ACHN (cell line): ENCODE measurements at places on chromosomes 6 and 20.

DNA sequence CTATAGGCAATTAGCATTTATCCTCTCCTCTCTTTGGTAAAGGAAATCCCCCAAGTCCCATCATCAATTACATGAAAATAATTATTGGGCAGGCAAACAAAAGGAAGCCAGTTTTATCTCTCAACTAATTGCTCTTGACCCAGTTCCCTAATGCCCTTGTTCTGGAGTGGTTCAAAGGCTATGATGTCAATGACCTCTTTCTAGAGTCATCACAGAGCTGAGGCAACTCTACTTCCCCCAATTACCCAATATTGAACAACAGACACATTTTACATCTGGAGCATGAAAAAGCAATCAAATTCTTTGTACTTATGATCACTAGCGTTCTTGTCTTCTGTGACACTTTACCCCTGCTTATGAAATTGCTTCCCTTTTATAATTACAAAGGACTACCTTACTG is 43.5 kb downstream of the NT5E start:
- DNase-seq = no peak

DNA sequence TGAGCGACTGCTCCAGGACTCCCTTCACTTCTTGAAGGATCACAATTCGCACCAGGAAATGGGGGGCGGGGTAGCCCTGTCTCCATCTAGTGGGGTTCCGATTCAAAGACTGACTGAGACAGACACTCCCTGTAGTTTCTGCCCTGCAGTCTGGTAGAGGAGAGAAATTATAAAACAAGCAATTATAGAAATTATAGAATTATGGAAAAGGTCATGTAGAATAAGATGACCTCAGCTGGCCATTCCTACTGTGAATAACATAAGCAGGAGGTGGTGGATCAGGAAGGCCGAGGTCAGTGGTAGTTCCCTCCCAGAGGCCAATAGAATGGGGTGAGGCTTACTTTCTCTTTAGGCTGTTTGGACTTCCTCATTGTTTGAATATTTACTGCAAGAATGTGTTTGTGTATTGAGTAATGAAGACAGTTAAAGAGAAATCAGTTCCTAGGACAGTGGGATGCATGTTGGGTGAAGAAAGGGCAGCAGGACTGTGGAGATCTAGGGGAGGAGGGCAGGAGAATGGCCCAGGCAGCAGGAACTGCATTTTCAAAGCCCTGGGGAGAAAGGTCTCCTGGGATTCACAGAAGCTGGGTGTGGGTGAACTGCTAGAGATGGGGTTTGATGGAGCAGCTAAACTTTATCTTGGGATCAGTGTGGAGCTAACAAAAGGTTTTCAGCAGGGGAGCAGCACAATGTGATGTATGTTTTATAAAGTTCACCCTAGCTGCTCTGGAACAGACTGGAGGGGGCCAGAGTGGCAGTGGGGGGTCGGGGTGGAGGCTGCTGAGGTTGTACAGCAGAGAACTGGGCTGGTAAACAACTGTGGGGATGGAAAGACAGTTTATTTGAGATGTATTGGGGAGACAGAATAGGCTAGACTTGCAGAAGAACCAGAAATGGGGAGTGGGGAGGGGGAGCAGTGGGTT is 2.1 kb downstream of the ZNF341 start:
- DNase-seq = peak; percentile 59

DNA sequence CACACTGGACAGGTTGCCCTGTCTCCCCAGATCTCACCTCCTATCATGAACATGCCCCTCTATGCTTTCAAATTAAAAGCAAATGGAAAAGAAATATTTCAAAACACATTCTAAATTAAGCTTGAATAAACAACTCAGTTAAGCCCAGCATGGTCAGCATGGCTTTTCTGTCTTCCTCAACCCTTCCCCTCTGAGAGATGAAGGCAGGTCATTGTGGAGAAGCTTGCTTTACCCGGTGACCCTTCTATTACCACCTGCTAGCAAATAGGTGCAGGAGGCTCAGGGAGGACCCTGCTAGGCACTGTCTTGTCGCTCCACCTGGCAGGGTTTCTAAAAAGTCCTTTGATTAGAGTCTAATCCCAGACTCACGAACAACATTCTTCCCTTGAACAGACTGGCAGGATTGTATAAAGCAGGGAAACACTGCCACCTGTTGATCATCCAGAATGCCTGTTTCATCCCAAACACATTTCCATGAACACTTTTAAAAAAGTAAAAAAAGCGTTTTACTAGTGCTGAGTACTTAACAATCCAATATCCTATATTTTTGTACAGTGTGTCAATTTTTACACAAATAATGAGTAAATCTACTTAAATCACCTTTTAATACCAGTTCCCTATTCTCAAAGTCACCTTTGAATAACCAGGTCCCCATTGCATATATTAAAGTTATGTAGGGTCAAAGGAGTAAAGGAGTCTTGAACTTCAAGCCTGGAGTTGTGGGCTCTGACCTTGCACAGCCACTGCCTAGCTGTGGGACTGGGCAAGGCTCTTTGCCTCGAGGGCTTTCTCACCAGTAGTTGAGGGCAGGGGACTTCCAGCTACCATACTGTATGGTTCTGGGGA is 75.5 kb downstream of the GPR6 start:
- peak; percentile 51 for DNase-seq

DNA sequence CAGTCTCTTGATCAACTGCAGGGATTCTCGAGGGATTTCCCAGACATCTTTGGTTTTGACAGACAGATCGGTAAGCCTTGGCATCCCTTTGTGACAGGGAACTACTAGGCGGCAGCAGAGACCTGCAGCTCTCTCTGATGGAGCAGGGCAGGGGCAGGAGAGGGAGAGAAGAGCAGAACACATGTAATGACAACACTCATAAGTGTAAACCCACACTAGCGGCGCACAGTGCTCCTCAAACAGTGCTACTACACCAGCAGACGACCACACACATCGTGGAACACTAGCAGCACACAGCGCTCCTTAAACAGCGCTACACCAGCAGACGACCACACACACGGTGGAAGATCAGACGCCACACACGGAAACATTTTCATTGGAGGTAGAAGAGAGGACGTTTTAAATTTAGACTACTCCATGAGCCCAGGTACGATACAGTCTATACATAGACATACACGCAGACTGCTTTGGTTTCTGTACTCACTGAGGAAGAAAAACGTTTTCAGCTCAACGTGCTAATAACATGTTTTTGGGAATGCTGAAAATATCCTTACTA is 94.5 kb upstream of the TRAF3IP2 start:
- no peak for DNase-seq

DNA sequence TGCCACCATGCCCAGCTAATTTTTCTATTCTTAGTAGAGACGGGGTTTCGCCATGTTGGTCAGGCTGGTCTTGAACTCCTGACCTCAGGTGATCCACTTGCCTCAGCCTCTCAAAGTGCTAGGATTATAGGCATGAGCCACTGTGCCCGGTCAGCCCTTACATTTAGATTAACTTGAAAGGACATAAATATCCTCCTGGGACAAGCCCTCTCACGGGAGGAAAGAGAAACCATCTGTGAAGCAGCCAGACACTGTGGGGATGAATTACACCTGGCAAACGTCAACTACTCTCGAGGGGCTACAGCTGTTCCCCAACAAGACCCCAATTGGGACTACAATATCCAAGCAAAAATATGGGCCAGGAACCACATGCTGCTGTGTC is 32.7 kb upstream of the SAMHD1 start:
- DNase-seq = no peak
